ENCODE measurements at places on chromosomes 4 and X. TPM values are rescaled to one million over a fixed set of nuclear protein-coding genes. Genes with fewer than 3 reads are reported as not detected.

HEPH gene
- total RNA-seq: 57.7 TPM

NCAPG gene
- 44.4 TPM for total RNA-seq

LIMCH1 gene
- 0.83 TPM for total RNA-seq

PRSS12 gene
- 158 TPM for total RNA-seq

AIFM1 gene
- 23.9 TPM for total RNA-seq

ABLIM2 gene
- under 0.01 TPM for total RNA-seq

PPM1K gene
- total RNA-seq: 23.0 TPM

DUSP9 gene
- under 0.01 TPM for total RNA-seq

MPP1 gene
- 49.1 TPM for total RNA-seq

HTRA3 gene
- total RNA-seq: 7.7 TPM

HAND2 gene
- total RNA-seq: 0.58 TPM

CENPVL2 gene
- total RNA-seq: not detected

CTAG2 gene
- total RNA-seq: not detected

ARMCX2 gene
- total RNA-seq: 164 TPM

NPY5R gene
- total RNA-seq: not detected

NOA1 gene
- total RNA-seq: 29.6 TPM

CT45A6 gene
- not detected for total RNA-seq

DNAAF6 gene
- total RNA-seq: not detected

DBET gene
- total RNA-seq: not detected

RBMX gene
- total RNA-seq: 305 TPM

TRPC5OS gene
- total RNA-seq: under 0.01 TPM

C4orf51 gene
- not detected for total RNA-seq

CLIC2 gene
- 29.8 TPM for total RNA-seq

SPANXA1 gene
- not detected for total RNA-seq

ADH7 gene
- total RNA-seq: 2.0 TPM

FGB gene
- not detected for total RNA-seq

AMMECR1 gene
- 10.4 TPM for total RNA-seq

STAG2 gene
- 114 TPM for total RNA-seq

BEX2 gene
- 0.73 TPM for total RNA-seq

RNF128 gene
- 7.4 TPM for total RNA-seq

AFP gene
- 0.15 TPM for total RNA-seq

VCX3B gene
- total RNA-seq: not detected

CLDN34 gene
- not detected for total RNA-seq

NALF2 gene
- total RNA-seq: not detected

CLGN gene
- 11.6 TPM for total RNA-seq

TDO2 gene
- total RNA-seq: 5.8 TPM

LDB2 gene
- total RNA-seq: 177 TPM

VAMP7 gene
- 39.9 TPM for total RNA-seq

PLRG1 gene
- 119 TPM for total RNA-seq

PCSK1N gene
- not detected for total RNA-seq

ETDB gene
- not detected for total RNA-seq

ENAM gene
- total RNA-seq: 0.17 TPM
